ENCODE measurements at places on chromosomes 16 and 17. TPM values are rescaled to one million over a fixed set of nuclear protein-coding genes. Genes with fewer than 3 reads are reported as not detected.

DNA sequence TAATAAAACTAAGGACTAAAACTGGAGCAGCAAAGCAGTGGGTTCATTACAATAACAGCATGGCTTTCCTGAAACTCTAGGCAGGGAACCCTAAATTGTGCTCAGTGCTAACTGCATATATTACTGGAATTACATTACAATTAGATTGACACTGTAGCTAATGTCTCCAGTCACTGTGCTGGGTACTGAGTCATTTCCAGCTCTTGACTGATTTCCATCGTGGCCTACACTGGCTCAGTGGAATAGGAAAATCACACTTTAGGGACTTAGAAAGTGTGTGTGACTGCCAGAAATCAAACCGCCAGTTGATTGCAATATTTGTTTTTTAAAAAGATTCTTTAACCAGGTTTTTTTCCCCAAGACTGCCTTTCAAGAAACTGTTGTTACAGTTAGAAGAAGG, 1447.4 kb upstream of the GOT2 start:
- no peak for DNase-seq

- DNase-seq = no peak
These were observed 231.8 kb upstream of the MON1B start for GRCh38 chr16:76959166-76959565.

Gene SOX8
- total RNA-seq = not detected

Gene SPIRE2
- total RNA-seq = 6.5 TPM

DNA sequence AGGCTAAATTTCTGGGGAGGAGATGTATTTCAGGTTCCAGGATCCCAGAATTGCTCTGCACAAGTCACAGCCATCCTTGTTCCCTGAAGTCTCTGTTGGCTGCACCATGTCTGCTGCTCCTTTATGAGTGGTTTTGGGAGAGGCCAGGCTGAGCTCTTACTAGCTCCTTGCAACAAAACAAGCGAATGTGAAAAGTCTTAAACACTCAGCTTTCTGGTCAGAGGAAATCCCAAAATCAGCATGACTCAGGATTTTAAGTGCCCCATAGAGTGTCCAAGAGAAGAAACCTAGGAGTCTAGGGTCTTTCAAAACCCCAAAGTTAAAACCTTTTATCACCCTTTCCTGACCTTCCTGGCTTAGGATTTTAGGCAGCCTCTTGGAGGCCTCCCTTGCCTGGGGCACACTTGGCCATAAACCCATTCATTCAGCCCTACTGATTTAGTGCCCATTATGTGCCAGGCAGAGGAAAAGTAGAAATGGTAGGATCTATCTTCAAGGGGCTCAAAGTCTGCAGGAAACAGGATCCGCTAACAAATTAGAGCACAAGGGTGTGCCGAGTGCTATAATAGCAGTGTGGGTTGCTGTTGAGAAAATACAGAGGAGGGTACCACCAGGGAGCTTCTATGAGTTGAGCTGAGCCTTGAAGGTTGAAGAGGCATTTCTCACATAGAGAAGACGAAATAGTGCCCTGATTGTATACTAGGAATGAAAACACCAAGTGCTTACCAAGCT, 36.9 kb downstream of the SOST start:
- DNase-seq = no peak

DNA sequence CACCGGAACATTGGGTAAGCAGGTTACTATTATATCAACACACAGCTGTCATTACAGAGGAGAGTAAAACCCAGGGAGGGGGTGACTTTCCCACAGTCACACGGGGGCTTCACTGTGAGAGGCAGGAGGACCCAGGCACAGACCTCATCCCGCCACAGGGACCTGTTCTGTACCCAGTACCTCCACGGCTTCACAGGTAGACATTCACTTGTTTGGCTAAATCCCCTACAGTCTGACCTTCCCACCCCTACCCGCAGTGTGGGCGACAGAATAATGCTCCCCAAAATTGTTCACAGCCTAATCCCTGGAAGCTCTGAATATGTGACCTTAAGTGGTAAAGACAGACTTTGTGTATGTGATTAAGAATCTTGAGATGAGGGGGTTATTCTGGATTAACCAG, 16.5 kb downstream of the LITAF start:
- DNase-seq = no peak

- DNase-seq = no peak
These were observed 53.0 kb upstream of the GAS7 start for GRCh38 chr17:10251212-10251948.

Gene ADAMTS18
- total RNA-seq = not detected
